Anterior cingulate cortex (tissue), 58 donors: ENCODE measurements at places on chromosomes 3 and 15.

- DNase-seq = no peak
These were observed 570 bp downstream of the PCNP start for GRCh38 chr3:101574388-101575112.

GRCh38 chr15:66566963-66567531 is 1.2 kb upstream of the LCTL start:
- no peak for DNase-seq

GRCh38 chr15:66066481-66066880 is 187.1 kb downstream of the MEGF11 start:
- no peak for DNase-seq

GRCh38 chr3:152376351-152377183 is 107.8 kb downstream of the MBNL1 start:
- DNase-seq = no peak

DNA sequence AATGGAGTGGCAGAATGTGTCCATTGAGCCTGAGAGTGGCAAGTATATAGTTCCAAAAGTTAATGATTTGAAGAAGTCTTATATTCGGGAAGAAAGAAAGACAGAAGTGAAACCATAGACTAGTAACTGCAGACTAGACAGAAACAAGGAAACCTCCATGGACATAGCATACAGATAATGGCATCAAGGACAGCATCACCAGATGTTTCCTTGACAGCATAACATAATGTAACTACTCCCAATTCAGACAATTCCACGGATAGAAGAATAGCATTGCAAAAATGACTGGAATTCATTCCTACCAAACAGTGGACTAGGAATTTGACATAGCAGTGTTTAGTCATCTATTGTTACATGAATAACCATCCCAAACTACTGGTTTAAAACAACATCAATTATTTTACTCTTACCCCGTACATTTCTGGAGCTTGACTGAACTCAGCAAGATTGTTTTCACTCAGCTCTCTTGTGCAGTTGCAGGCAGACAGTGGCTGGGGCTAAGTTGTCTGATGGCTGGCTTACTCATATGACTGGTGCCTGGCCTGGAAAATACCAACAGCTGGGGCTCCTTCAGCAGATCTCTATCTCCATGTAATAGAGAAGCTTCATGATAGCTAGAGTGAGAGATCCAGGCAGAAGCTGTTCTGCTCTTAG is 109.7 kb upstream of the GADL1 start:
- no peak for DNase-seq

DNA sequence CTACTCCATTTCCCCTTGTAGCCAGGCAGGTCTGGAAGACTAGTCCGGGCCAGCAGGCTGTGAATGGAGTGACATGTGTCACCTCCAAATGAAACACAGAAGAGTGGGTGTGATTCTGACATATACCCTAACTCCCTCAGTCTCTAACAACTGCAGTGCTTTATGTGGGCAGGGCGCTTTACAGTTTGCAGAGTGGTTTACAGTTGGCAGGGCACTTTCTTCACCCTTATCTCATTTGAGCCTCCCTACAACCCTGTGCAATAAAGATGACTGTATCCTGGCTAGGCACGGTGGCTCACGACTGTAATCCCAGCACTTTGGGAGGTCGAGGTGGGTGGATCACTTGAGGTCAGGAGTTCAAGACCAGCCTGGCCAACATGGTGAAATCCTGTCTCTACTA is 176.3 kb downstream of the RAB11A start:
- DNase-seq = no peak

- no peak for DNase-seq
These were observed 54.5 kb downstream of the TMEM41A start for GRCh38 chr3:185444329-185444728.

DNA sequence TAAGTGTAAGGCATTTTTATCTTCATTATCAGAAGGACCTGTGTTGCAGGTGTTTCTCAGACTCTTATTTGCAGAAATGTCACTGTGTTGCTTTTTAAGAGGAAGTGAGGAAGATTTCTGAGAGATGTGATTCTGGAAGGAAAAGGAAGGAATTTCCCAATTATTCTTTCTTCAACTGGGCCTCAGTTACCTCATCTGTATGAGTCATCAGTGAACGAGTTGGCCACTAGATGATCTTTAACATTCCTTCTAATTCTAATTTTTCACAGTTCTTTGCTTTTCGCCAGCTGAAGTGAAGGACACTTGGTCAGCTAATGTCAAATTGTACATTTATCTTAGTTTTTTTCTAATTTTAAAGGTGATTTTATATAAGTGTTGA is 28.9 kb downstream of the CLEC3B start:
- no peak for DNase-seq

DNA sequence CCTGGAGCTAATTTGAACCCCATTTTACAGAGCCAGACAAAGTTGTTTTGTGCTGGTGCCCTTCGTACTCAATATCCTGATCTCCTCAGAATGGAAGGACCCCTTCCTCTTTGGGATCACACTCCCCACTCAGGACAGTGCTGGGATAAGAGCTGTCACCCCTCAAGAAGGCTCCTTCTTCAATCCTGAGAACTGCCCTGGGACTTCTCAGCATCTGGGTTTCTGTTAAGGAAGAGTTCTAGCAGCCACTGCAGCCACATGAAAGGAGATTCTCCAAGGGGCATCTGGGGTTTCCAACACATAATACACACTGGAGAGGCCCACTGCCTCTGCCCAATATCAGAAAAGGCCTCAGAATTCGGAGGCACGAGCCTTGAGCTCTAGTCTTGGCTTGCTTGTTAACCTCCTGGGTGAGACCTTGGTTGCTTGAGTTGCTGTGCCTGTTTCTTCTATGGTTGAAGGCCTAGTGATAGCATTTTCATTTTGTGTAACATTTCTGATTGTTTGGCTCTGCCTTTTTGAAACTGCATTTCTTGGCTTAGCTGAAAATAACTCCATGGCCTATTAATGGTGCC is 78.8 kb upstream of the NMNAT3 start:
- no peak for DNase-seq

- DNase-seq = no peak
These were observed 1.0 kb downstream of the USP8 start for GRCh38 chr15:50425219-50425618.

- DNase-seq = no peak
These were observed 16.9 kb downstream of the TIGIT start for GRCh38 chr3:114310695-114311094.

GRCh38 chr15:25207369-25207768 is 231.5 kb downstream of the UBE3A start:
- no peak for DNase-seq
